ENCODE measurements at places on chromosomes 13 and 19.

- H3K4me3 ChIP-seq: peak overlapping the region; percentile 24
- H3K4me1 ChIP-seq: peaks cover 7% of the 10 kb centered on the region
- peak; percentile 25 for DNase-seq
- no peaks in the 10 kb centered on the region for H3K27me3 ChIP-seq
- H3K36me3 ChIP-seq: no peaks in the 10 kb centered on the region
- peak overlapping the region; percentile 84 for H3K27ac ChIP-seq
Observed at GRCh38 chr13:23608701-23609413, 38.6 kb downstream of the TNFRSF19 start.

GRCh38 chr13:112003396-112003795 is 63.6 kb upstream of the SOX1 start:
- H3K27me3 ChIP-seq: no peaks in the 10 kb centered on the region
- no peaks in the 10 kb centered on the region for H3K4me1 ChIP-seq
- no peaks in the 10 kb centered on the region for H3K36me3 ChIP-seq

- no peaks in the 10 kb centered on the region for H3K27me3 ChIP-seq
Observed at GRCh38 chr13:31835932-31836331, 96.6 kb downstream of the RXFP2 start.

DNA sequence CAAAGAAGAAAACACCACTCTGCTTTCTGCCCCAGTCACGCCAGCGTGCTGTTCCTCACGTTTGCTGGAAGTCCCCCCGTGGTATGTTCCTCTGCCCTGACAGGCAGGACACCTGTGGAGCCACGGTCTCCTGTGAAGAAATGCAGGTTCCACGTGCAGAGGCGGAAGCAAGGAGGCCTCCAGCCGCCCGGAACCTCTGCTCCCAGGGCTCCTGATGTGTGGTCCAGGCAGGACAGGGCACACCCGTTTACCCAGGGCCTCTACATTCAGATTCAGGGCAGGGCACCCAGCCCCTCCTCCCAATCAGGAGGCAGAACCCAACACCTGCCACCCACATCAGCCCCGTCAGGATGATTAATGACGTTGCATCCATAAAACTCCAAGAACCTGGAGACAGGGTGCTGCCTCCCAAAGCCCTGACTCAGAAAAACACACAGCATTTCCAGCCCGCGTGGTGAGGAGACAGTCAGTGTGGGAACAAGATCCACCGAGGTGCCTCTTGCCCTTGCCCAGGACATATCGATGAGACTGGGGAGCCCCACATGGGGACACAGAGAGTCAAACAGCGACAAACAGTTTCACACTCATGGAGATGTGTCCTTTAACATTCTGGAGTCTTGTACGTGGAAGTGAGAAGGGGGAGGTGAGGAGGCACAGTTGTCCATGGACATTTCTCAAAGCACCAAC is 76.2 kb downstream of the COL4A1 start:
- no peaks in the 10 kb centered on the region for H3K27me3 ChIP-seq
- no peak overlapping the region for H3K4me3 ChIP-seq
- H3K27ac ChIP-seq: no peak overlapping the region
- H3K4me1 ChIP-seq: peaks cover 21% of the 10 kb centered on the region
- DNase-seq: no peak
- no peaks in the 10 kb centered on the region for H3K36me3 ChIP-seq

- no peaks in the 10 kb centered on the region for H3K36me3 ChIP-seq
- DNase-seq: peak; percentile 67
- H3K27me3 ChIP-seq: no peaks in the 10 kb centered on the region
- H3K4me1 ChIP-seq: peaks cover 4% of the 10 kb centered on the region
- peak overlapping the region; percentile 34 for H3K27ac ChIP-seq
Observed at GRCh38 chr19:18401580-18402112, 4.2 kb upstream of the LRRC25 start.

- H3K27me3 ChIP-seq: no peaks in the 10 kb centered on the region
- peak overlapping the region; percentile 63 for H3K4me3 ChIP-seq
- H3K36me3 ChIP-seq: no peaks in the 10 kb centered on the region
- peak overlapping the region; percentile 93 for H3K27ac ChIP-seq
Observed at GRCh38 chr13:50910485-50910805, 854 bp downstream of the RNASEH2B start.

DNA sequence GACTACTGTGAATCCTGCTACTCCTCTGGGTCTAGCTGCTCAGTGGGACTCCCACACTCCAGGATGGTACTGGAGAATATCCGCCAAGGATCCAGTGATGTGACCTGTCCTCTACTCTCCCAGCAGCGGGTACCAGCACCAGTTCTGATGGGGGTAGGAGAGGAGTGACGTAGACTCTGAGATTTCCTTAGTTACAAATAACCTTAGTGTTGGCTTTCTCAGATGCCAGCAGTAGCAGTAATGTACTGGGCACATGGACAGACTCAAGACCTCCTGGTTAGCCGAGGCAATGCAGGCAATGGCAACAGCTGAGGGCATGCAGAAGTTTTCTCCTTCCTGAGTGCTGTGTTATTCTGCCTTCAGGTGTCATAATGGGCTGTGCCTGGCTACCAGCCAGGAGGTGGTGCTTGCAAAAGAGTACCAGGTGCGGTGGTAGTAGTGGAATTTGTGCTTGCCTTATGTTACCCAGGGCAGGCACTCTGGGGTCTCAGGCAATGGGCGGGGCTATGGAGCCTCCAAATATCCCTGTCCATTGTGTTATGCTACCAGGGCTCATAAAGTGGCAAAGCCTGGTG is 105.3 kb upstream of the KLF5 start:
- no peak overlapping the region for H3K27ac ChIP-seq
- H3K4me3 ChIP-seq: no peak overlapping the region

DNA sequence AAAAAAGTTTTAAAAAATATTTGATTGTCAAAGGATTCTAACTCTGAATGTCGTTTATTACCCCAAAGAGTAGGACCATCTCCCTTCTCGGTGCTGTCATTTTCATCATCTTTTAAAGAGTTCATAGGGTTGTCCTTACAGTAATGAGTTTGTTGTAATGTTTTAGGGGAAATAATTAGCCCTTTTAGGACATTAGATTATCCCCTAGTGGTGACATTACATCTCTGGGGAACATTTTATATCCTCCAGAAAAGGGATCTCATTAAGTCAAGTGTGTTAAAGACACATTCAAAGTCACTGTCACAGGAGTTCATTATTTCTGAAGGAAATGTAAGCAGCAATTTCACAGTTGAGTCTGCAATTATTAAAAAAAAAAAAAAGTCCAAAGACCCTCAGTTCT is 99.3 kb upstream of the GJB6 start:
- H3K4me3 ChIP-seq: no peak overlapping the region
- no peak overlapping the region for H3K27ac ChIP-seq
- no peaks in the 10 kb centered on the region for H3K36me3 ChIP-seq
- no peaks in the 10 kb centered on the region for H3K27me3 ChIP-seq

- peaks cover 5% of the 10 kb centered on the region for H3K27me3 ChIP-seq
- peak overlapping the region; percentile 50 for H3K4me3 ChIP-seq
- peaks cover 22% of the 10 kb centered on the region for H3K4me1 ChIP-seq
- H3K27ac ChIP-seq: no peak overlapping the region
- no peak for DNase-seq
Observed at GRCh38 chr19:55353356-55353802, 1.1 kb downstream of the COX6B2 start.

DNA sequence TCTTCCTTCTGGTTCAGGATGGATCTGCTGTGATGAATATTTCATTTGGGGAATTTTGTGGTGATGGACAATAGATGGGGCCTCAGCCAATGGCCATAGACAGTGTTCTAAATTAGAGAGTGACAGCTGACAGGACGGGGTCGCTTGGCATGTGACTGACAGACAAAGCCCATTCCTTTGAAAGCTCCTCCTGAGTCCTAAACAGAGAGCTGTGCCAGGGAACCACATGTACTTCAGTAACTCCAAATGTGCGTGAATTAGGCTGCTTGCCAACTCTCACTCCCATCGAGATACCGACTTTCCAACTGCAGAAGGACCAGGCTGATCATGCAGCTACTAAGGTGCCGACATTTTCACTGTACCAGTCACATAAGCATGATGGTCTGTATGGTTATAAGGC is 187.7 kb downstream of the SHISA2 start:
- peaks cover 6% of the 10 kb centered on the region for H3K4me1 ChIP-seq
- H3K36me3 ChIP-seq: no peaks in the 10 kb centered on the region
- H3K27ac ChIP-seq: no peak overlapping the region
- no peak overlapping the region for H3K4me3 ChIP-seq
- no peaks in the 10 kb centered on the region for H3K27me3 ChIP-seq
- no peak for DNase-seq

DNA sequence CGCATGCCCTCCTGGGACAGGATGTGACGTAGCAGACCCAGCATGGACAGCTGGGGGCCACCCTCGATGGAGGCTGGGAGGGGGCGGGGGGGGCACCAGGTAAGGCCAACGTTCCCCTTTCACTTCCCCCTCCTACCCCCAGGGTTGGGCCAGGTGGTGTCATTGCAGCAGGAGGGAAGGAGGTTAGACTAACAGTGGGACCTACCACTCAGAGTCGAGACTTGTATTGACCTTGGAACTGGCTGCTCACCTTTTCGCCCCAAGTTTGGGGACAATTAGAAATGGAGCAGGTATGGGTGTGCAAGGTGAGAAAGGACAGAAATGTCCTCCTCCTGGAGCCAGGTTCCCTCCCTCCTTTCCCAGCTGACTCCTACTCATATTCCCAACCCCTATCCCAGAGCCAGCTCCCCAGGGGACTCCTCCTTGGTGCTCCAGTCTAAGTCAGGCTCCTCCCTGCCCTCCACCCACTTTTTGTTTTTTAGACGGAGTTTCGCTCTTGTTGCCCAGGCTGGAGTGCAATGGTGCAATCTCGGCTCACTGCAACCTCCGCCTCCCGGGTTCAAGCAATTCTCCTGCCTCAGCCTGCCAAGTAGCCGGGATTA is 8.6 kb upstream of the SLC25A41 start:
- no peak for DNase-seq
- no peaks in the 10 kb centered on the region for H3K27me3 ChIP-seq
- H3K36me3 ChIP-seq: no peaks in the 10 kb centered on the region
- no peak overlapping the region for H3K27ac ChIP-seq
- H3K4me3 ChIP-seq: no peak overlapping the region

DNA sequence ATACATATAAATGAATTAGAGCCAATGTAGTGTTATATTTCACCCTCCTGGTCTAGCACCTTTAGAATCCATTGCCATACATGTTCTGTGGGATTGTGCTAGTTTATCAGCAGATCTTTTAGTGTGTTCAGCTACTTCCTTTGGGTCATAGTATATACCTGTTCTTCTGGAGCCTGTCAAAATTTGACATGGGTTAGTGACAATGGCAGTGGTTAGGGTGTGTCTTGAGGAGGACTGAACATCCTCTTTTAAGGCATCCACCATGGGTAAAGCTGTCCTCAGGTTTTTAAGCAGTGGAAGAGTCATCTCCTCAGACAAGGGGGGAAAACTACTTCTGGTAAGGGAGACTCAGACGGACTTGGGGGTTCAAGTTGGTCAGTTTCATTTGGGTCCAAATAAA is 29.4 kb downstream of the DNAJC3 start:
- H3K27ac ChIP-seq: no peak overlapping the region
- H3K4me3 ChIP-seq: no peak overlapping the region
- DNase-seq: no peak
- H3K36me3 ChIP-seq: no peaks in the 10 kb centered on the region
- H3K4me1 ChIP-seq: no peaks in the 10 kb centered on the region
- no peaks in the 10 kb centered on the region for H3K27me3 ChIP-seq

DNA sequence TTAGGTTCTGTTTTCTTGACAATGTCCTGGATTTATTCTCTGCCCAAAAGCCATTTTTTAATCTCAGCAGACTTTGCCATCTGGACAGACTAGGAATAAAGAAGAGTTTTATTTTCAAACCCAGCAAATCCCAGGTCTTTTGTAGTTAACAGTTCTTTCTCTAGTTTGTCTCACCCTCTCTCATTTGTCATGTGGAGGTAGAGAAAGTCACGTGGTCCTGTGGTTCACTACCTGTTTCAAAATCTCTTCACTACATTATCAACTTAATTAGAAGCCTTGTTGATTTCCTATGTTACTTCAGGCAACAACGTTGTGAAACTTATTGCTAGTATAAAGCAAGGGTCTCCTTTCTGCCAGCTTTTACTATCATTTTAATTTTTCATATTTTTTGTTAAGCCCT is 1222.6 kb downstream of the EFNB2 start:
- H3K36me3 ChIP-seq: no peaks in the 10 kb centered on the region
- no peaks in the 10 kb centered on the region for H3K27me3 ChIP-seq
- no peak for DNase-seq
- no peaks in the 10 kb centered on the region for H3K4me1 ChIP-seq

DNA sequence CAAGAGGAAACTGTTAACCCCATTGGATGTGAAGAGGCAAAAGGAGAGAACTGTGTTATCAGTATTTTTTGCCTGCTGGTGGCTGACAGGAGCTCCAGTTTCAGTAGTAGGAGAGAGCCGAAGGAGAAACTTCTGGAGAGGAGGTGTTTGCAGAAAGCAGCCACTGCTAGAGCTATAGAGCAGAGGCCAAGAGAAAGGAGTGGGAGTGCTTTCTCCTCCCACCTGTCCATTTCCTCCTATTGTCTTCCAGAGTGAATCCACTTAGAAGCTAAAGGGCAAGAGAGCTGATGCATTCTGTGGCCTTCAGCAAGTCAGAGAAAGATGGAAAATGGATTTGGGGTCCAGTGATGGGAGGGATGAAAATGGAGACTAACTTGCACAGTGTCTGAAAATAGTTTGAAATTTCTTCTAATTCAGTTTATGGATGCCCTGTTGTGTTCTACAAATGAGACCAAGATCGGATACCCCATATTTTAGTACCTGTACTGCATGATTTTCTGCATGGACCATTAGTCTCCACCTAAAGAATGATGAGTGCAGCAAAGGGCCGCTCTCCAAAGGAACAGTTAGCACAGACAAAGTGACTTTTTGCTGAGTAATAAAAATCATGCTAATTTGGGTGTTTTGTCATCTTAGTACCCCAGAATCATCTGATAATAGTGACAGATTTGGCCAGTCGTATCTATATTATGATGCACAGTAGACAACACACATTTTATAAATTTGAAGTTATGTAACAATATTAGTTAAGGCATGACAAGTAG is 10.7 kb downstream of the HS6ST3 start:
- no peaks in the 10 kb centered on the region for H3K36me3 ChIP-seq
- H3K27me3 ChIP-seq: no peaks in the 10 kb centered on the region
- DNase-seq: no peak
- no peaks in the 10 kb centered on the region for H3K4me1 ChIP-seq
- H3K27ac ChIP-seq: no peak overlapping the region

DNA sequence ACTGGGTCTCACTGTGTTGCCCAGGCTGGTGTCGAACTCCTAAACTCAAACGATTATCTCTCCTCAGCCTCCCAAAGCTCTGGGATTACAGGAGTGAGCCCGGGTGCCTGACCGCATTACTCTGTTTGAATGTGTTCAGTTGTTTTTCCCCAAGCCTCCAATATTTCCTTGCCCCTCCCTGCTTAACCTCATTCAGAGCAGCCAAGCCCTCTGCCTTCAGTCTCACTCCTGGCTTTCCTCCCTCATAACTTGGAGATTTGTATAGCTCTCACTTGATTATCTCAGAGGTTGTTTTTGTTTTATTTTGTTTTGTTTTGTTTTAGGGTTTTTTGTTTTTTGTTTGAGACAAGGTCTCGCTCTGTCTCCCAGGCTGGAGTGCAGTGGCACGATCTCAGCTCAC is 11.4 kb downstream of the EPHX3 start:
- peaks cover 14% of the 10 kb centered on the region for H3K4me1 ChIP-seq
- no peaks in the 10 kb centered on the region for H3K36me3 ChIP-seq
- peak overlapping the region; percentile 58 for H3K27ac ChIP-seq
- H3K27me3 ChIP-seq: no peaks in the 10 kb centered on the region
- H3K4me3 ChIP-seq: no peak overlapping the region

- no peaks in the 10 kb centered on the region for H3K27me3 ChIP-seq
- H3K4me1 ChIP-seq: no peaks in the 10 kb centered on the region
- no peak overlapping the region for H3K27ac ChIP-seq
- DNase-seq: no peak
Observed at GRCh38 chr19:23800271-23800670, 41.6 kb upstream of the ZNF681 start.
